Parietal lobe (tissue), 2 donors: ENCODE measurements at places on chromosomes 7 and 10. TPM values are rescaled to one million over a fixed set of nuclear protein-coding genes. Genes with fewer than 3 reads are reported as not detected.

The ADAM12 gene
- 3.4 TPM for total RNA-seq

The KCP gene
- total RNA-seq, result 1.3 TPM

The ATP6V1F gene
- total RNA-seq, result 86.4 TPM

The TMEM229A gene
- 0.31 TPM for total RNA-seq
